ENCODE measurements at places on chromosomes 6 and 20. TPM values are rescaled to one million over a fixed set of nuclear protein-coding genes. Genes with fewer than 3 reads are reported as not detected.

DNA sequence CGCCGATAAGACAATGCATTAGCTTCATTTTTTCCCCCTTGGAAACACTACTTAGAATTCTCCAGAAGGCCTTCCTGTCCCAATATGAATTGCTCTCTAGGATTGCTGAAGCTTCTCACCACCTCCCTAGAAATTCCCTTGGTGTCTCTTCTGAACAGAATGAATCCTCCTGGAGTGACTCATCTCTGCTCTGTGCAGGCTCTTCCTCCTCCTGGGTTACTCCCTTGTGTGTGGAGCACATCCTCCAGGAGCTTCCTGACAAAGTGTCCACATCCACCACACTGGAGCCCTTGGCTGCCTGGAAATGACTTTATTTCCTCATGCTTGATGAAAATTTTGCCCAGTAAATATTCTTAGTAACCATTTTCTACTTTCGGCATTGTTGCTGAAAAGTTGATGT lies 54.4 kb downstream of the DTNBP1 start:
- H3K27me3 ChIP-seq, result no peaks in the 10 kb centered on the region
- no peaks in the 10 kb centered on the region for H3K36me3 ChIP-seq
- peak overlapping the region; percentile 24 for H3K27ac ChIP-seq
- H3K4me3 ChIP-seq, result no peak overlapping the region
- H3K4me1 ChIP-seq, result no peaks in the 10 kb centered on the region

Gene HLA-DQA2
- total RNA-seq, result 0.49 TPM

Gene CLPSL1
- total RNA-seq, result not detected

Gene CALHM6
- 0.80 TPM for total RNA-seq

Gene TNFAIP3
- 4.1 TPM for total RNA-seq

DNA sequence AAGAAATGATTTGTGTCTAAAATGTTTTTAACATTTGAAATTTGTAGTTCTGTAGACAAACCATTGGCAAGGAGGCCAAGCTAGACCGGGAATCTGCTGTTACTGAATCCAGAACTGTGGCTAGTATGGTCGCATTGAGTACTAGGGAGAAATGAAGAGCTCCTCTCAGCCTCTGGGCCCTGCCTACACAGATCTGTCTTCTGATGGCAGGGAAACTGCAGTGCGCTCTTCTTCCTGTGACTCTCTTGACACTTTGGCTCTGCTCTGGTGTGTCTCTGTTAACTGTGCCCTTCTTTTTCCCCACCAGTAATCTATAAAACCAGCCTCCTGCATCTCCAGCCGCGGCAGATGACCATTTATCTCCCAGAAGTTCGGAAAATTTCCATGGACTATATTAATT lies 61.5 kb upstream of the TMEM181 start:
- no peak for DNase-seq
- H3K4me1 ChIP-seq, result no peaks in the 10 kb centered on the region
- H3K27ac ChIP-seq, result no peak overlapping the region
- no peak overlapping the region for H3K4me3 ChIP-seq
- H3K36me3 ChIP-seq, result no peaks in the 10 kb centered on the region
- H3K27me3 ChIP-seq, result no peaks in the 10 kb centered on the region

GRCh38 chr20:59336540-59336939 lies 36.1 kb downstream of the EDN3 start:
- H3K36me3 ChIP-seq, result no peaks in the 10 kb centered on the region
- H3K27me3 ChIP-seq, result no peaks in the 10 kb centered on the region
- no peaks in the 10 kb centered on the region for H3K4me1 ChIP-seq
- H3K27ac ChIP-seq, result no peak overlapping the region

All from gastrocnemius medialis (tissue), 4 donors.